ENCODE measurements at places on chromosomes 7 and 10. TPM values are rescaled to one million over a fixed set of nuclear protein-coding genes. Genes with fewer than 3 reads are reported as not detected.
A peak's percentile ranks its signal among the peaks of the same experiment; 100 is the strongest.

Gene PCLO
- 0.27 TPM for total RNA-seq

Gene PAX4
- not detected for total RNA-seq

Gene SLC39A12
- total RNA-seq, result 0.04 TPM

Gene ASB15
- total RNA-seq, result 4.6 TPM

Gene CDHR3
- 10.1 TPM for total RNA-seq

Gene ANK3
- 69.6 TPM for total RNA-seq

Gene CREB5
- total RNA-seq, result 22.7 TPM

Gene THSD7A
- total RNA-seq, result 3.8 TPM

Gene JAKMIP3
- total RNA-seq, result 0.27 TPM

Gene LRCH4
- 8.9 TPM for total RNA-seq

Gene ACSL5
- total RNA-seq, result 1.7 TPM

Gene DOCK1
- total RNA-seq, result 43.5 TPM

DNA sequence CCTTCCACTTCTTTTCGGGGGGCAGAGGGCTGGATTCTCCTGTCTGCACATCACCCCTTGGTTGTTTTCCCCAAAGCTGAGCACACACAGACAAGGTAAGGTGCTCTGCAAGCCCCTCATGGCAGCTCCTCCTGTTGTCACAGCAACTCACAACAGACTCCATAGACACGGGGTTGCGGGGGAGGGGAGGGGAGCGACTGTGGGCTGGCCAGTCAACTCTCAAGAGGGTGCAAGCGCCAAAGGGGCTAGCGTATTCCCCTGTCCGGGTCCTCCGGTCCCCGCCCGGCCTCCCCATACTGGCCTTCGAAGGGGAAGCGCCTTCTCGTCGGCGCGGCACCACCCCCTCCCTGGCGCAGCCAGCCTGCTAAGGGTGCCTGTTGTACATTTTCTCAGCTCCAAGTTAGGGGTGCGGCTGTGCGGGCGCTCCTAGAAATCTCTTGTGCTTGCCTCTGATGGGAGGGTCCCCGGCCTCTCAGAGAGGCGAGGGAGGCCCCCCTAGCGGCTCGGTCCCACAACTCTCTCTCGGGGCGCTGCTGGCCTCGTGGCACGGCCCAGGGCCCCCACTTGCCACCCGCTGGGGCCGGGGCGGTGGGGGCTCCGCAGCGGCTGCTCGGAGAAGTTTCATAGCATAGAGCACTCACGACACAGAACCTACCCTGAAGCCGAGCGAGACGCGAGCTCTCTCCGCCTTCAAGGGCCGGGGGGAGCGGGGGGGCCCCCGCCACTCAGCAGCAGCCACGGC, 498 bp downstream of the RHOBTB1 start:
- H3K27ac ChIP-seq, result peak overlapping the region; percentile 98
- H3K4me3 ChIP-seq, result peak overlapping the region; percentile 84
- no peaks in the 10 kb centered on the region for H3K27me3 ChIP-seq
- peaks cover 9% of the 10 kb centered on the region for H3K4me1 ChIP-seq

- H3K27me3 ChIP-seq, result no peaks in the 10 kb centered on the region
- H3K4me3 ChIP-seq, result peak within 1 kb of the TSS; percentile 38
- H3K36me3 ChIP-seq, result no peaks in the 10 kb centered on the region
- H3K4me1 ChIP-seq, result no peaks in the 10 kb centered on the region
- H3K27ac ChIP-seq, result peak within 1 kb of the TSS; percentile 53
- peak; percentile 86 for DNase-seq
These were observed at the start of gene MRLN for GRCh38 chr10:59753267-59753666. TSS of gene MRLN (minus strand) at chr10:59753455.

DNA sequence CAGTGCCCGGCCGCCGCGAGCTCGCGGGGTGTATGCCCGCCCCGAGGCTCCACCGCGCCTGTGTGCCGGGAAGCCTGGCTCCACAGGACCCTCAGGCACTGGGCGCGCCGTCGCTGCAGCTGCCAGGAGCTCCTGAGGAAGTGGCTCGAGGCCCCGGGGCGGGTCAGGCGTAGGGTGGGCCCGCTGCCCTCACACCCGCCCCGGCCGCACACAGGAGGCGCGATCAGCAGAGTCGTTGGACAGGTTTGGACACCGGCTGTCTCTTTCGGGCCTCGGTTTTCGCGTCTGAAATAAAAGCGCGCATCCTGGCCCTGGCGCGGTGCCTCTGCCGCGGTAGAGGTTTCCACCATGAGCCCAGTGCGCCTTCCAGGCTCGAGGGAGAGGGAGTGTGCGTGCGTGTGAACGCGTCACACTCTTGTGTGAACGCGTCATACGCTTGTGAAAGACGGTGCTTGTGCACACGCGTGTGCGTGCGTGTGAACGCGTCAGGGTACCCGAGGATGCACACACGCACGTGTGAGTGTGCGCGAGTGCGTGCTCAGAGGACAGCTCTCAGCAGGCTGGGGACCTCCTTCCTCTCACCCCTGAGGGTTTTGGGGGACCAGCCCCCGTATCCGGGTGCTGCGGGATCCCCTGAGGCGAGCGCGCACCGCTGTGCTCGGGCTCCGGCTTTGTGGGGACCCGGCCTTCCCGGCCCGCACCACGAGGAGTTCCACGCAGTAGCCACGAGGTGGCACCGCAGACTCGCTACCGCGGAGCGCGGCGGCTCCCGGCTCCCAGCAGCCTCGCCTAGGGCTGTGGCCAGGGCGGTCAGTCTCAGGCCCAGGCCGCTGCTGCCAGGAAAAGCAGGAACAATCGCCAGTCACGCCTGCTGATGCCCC, 83.8 kb downstream of the BMS1 start:
- H3K27me3 ChIP-seq, result peaks cover 41% of the 10 kb centered on the region
- peaks cover 20% of the 10 kb centered on the region for H3K4me1 ChIP-seq

- DNase-seq, result peak; percentile 50
- H3K4me3 ChIP-seq, result no peak overlapping the region
- no peaks in the 10 kb centered on the region for H3K4me1 ChIP-seq
- H3K27me3 ChIP-seq, result no peaks in the 10 kb centered on the region
These were observed 142.1 kb downstream of the PHTF2 start for GRCh38 chr7:77940647-77941046.

- H3K36me3 ChIP-seq, result peaks cover 61% of the 10 kb centered on the region
- peaks cover 31% of the 10 kb centered on the region for H3K4me1 ChIP-seq
These were observed 35.4 kb downstream of the TBATA start for GRCh38 chr10:70749756-70750155.

DNA sequence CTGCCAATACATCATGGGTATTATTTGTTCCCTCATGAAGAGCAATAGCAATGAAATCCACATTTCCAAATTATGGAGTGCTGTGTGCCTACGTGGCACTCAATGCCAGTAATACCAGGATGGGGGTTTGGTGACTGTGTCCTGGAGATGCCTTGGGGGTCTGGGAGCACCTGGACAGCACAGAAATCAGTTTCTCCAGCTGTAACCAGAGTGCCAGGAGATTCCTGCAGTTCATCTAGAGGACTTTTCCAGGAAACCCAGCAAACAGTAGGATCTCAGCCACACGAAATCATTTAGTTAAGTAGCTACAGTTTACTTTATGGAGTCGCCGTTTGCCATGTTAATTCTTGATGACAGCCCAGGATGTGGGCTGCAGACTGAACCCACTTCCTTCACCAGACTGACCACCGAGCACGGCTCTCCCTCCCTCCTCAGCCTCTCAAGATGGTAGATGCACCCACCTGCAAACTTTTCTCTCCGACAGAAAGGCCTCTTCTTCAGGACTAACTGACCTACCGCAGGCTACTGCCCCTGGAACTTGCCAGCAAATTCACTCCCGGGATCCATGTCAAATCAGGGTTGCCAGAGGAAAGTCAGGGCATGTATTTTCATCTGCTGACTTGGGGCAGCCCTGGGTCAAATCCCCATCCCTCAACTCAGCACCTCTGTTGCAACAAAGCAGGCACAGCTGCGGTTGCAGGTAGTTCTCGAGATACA, 30.3 kb downstream of the MKI67 start:
- DNase-seq, result no peak
- no peak overlapping the region for H3K4me3 ChIP-seq
- H3K27ac ChIP-seq, result no peak overlapping the region
- H3K36me3 ChIP-seq, result peaks cover 34% of the 10 kb centered on the region
- H3K27me3 ChIP-seq, result no peaks in the 10 kb centered on the region
- H3K4me1 ChIP-seq, result peaks cover 12% of the 10 kb centered on the region

DNA sequence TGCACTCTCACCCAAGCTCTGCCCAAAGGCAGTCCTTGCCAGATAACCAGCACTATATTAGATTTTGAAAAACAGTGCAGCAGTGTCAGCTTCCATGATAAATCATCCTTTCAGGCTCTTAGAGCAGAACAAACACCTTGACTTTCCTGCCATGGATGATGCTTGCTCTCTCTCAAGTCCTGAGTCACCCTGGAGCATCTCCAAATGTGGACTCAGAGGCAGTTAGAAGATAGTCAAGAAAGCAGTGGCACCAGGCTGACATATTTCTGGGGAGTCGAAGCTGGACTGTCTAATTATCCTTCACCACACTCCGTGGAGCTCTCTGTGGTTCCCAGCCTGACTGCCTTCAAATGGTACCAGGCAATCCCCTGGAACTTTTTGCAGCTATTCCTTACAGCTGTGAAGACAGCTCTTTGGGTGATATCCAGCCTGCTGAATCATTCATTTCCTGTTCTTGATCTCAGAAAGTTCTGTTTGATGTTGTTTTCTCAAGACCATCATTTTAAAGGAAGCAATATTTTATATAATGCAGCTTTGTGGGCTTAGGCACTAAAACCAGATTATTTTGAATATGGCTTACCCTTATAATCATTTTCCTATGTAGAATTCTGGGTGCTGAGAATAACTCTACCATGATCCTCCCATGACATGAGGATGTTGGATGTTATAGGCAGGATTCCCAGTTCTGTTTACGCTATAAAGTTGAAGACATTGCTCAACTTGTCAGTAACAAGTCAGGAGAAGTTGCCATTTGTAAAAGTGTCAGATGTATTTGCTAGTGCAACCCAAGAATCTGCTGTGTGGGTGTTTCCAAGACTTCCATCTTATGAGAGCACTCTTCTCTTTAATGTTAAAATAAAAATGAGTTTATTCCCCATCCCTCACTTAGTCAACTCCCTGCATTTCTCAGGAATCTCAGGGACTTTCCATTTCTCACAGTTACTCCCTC, 233.8 kb downstream of the C7orf25 start:
- no peak overlapping the region for H3K4me3 ChIP-seq
- no peak overlapping the region for H3K27ac ChIP-seq

GRCh38 chr7:26332698-26333097, 41.0 kb downstream of the SNX10 start:
- DNase-seq, result no peak
- H3K27me3 ChIP-seq, result no peaks in the 10 kb centered on the region
- no peaks in the 10 kb centered on the region for H3K36me3 ChIP-seq
- H3K4me1 ChIP-seq, result no peaks in the 10 kb centered on the region
- no peak overlapping the region for H3K4me3 ChIP-seq

DNA sequence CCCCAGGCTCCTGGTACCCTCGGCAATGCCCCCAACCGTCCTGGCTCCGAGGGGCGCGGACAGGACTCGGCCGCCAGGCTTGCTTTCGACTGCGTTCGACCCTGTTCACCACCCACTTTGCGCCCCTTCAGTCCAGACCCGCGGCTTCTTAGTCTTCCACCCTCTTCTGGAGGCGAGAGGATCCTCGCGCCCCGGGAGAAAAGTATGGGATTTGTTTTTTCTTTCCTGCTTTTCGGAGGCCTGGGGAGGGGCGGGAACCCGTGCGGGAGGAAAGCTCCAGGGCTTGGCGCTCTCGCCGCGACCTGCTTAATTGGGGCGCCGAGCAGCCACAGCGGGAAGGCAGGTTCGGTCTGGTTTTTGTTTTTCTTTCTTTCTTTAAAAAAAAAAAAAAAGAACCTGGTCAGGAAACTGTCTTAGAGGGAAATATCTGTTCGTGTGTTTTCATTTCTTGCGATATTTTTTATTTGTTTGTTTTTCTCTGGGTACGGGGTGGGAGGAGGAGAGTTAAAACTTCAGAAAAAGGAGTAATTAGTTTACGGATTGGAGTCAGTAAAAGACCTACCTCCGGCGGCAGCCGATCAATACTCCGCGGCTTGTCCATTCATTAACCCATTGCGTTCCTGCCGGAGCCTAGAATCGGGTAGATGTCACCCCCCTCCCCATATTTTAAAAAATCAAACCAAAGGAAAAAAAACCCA, 1.6 kb downstream of the EMX2 start:
- no peak for DNase-seq
- H3K4me1 ChIP-seq, result peaks cover 53% of the 10 kb centered on the region
- H3K27ac ChIP-seq, result peak overlapping the region; percentile 92
- peaks cover 98% of the 10 kb centered on the region for H3K27me3 ChIP-seq

GRCh38 chr7:29282819-29283414, 88.3 kb downstream of the CHN2 start:
- H3K27me3 ChIP-seq, result no peaks in the 10 kb centered on the region
- peak; percentile 59 for DNase-seq
- H3K4me3 ChIP-seq, result no peak overlapping the region
- peaks cover 19% of the 10 kb centered on the region for H3K4me1 ChIP-seq
- H3K27ac ChIP-seq, result peak overlapping the region; percentile 73

GRCh38 chr7:85890244-85890811, 703.5 kb upstream of the SEMA3D start:
- H3K36me3 ChIP-seq, result no peaks in the 10 kb centered on the region
- H3K27ac ChIP-seq, result no peak overlapping the region
- H3K4me3 ChIP-seq, result no peak overlapping the region
- H3K27me3 ChIP-seq, result no peaks in the 10 kb centered on the region

DNA sequence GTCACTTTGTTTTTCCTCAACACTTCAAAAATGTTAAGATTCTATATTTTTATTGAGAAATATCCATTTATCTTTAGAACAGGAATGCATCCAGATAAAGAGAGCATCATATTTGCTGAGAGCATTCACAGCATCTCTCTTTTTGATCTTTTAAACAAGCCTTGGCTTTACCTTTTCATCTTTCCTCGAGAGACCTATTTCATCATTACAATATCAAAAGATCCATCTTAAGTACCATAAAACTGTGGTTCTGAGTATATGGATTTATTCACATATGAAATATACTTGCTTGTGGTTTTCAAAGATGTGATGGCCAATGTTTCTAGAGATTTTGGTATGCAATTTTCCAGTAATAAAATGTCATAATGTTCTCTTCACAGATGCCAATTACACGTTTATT, 1140.9 kb downstream of the GATA3 start:
- H3K27ac ChIP-seq, result no peak overlapping the region
- no peak for DNase-seq
- no peaks in the 10 kb centered on the region for H3K36me3 ChIP-seq

GRCh38 chr10:69009360-69009759, 20.8 kb downstream of the KIFBP start:
- no peak overlapping the region for H3K27ac ChIP-seq
- peaks cover 41% of the 10 kb centered on the region for H3K36me3 ChIP-seq
- H3K4me1 ChIP-seq, result no peaks in the 10 kb centered on the region
- H3K27me3 ChIP-seq, result no peaks in the 10 kb centered on the region
- DNase-seq, result no peak

GRCh38 chr7:132077971-132078685, 498.1 kb downstream of the PLXNA4 start:
- H3K27me3 ChIP-seq, result peaks cover 3% of the 10 kb centered on the region
- no peak overlapping the region for H3K27ac ChIP-seq
- no peaks in the 10 kb centered on the region for H3K36me3 ChIP-seq
- peaks cover 10% of the 10 kb centered on the region for H3K4me1 ChIP-seq
- no peak overlapping the region for H3K4me3 ChIP-seq
- DNase-seq, result no peak

- peaks cover 3% of the 10 kb centered on the region for H3K36me3 ChIP-seq
- no peaks in the 10 kb centered on the region for H3K4me1 ChIP-seq
- H3K4me3 ChIP-seq, result no peak overlapping the region
- DNase-seq, result no peak
These were observed 29.4 kb downstream of the CPA1 start for GRCh38 chr7:130409712-130410072.

Data from muscle of leg (tissue), 16 donors.